ENCODE measurements at places on chromosomes 11 and 22.

DNA sequence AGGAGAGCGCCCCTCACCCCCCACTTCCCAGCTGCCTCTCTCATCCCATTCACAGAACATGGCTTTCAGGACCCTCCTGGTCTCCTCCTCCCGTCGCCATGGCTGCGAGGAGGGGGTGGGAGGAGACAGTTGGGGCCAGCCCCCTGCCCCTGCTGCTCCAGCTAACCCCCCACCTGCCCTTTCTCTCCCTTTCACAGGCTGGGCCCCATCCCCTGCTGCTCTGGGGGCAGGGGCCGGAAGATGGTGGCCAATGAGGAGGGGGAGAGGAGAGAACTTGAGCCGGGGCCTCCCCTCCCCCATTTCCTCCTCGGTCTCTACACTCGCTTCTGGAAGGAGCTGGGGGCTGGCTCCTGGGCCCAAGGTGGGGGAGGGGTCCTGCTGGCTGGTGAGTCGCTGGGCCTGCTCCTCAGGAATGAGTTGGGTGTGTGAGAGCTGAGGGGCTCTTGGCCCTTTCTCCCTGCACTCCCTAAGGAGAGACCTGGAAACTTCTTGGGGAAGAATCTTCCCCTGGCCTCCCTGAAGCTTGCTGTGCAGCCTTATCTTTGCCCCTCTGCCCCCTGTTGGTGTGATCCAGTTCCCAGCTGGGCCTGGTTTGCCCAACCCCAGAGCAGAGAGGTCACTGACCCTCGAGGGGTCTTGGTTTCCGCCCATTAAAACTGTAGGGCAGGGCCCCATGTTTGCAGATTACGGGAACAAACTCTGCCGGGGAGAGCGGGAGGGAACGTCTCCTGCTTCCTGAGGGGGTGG, 10.2 kb downstream of the YPEL4 start:
- no peak for DNase-seq

DNA sequence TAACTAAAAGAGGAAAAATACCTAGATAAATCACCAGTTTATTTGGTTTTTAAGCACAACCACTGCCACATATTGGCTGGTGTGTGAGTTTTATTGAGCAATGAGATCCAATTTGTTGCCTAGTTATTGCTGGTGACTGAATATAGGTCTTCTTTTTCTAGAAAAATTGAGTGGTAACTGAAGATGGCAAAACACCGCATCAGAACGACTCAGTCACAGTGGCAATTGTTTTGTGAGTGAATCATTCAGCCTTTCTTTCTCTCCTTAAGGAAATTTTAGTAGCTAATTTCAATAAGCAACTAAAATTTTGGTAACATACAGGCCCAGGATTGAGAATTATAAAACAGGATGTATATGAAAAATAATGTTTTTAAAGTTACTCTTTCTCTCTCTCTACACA, 533.0 kb downstream of the KCNA4 start:
- DNase-seq = no peak

DNA sequence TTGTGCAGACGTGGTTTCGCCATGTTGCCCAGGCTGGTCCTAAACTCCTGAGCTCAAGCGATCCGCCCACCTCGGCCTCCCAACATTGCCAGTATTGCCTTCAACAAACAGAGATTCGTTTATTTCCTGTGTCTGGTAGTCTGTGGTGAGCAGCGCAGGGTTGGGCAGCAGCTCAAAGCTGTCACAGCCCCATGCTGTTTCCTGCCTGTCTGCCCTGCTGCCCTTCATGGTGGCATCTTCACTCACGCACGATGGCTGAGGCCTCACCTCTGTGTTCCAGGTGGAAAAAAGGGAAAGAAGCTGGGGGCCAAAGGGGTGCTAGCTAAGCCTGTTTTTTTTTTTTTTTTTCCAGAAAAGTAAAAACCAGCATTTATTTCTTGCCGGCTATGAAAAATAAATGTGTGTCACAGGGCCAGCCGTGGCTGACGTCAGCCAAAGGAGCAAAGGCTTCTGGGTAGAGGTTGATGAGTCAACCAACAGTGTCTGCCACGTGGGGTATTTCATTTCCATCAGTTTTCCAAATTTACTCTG, 28.8 kb downstream of the TBC1D22A start:
- peak; percentile 62 for DNase-seq

- no peak for DNase-seq
These were observed 17.1 kb upstream of the NRIP3 start for GRCh38 chr11:9020916-9021315.

DNA sequence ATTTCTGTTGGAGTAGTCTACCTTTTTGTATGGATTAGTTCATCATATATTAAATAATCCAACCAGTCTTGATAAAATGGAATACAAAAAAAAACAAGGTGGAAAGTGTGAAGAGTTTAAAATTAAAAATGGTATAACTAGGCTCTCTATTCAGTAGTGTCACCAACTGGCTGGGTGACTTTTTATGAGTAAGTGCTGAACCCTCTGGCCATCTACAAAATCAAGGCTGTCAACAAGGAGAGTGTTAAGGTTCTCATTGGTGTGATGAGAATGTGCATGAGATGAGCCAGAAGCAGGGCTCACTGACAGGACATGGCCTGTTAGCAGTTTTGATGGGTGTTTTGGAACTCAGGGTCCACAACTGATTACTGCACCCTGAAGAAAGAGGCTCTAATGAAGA, 343.2 kb downstream of the AASDHPPT start:
- no peak for DNase-seq

GRCh38 chr11:60064111-60064510, 7.6 kb downstream of the MS4A3 start:
- no peak for DNase-seq

DNA sequence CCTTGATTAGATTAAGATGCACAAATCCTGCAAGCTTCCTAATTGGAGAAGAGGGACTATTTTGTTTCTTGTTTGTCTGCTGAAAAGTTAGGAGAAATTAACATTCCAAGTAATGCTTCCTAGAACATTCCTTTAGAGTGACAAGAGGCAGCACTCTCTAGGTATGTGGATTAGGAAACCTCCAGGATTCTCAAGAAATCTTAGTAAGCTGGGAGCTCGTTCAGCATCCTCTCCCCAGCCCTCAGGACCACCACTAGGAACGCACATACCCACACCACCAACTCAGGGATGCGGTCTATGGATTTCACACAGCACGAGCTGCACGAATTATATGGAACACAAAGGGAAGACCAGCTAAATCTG, 52.9 kb downstream of the NCAPD3 start:
- no peak for DNase-seq

- no peak for DNase-seq
These were observed 96.4 kb upstream of the SESN3 start for GRCh38 chr11:95327273-95327948.
